ENCODE measurements at places on chromosomes 3 and 15.

DNA sequence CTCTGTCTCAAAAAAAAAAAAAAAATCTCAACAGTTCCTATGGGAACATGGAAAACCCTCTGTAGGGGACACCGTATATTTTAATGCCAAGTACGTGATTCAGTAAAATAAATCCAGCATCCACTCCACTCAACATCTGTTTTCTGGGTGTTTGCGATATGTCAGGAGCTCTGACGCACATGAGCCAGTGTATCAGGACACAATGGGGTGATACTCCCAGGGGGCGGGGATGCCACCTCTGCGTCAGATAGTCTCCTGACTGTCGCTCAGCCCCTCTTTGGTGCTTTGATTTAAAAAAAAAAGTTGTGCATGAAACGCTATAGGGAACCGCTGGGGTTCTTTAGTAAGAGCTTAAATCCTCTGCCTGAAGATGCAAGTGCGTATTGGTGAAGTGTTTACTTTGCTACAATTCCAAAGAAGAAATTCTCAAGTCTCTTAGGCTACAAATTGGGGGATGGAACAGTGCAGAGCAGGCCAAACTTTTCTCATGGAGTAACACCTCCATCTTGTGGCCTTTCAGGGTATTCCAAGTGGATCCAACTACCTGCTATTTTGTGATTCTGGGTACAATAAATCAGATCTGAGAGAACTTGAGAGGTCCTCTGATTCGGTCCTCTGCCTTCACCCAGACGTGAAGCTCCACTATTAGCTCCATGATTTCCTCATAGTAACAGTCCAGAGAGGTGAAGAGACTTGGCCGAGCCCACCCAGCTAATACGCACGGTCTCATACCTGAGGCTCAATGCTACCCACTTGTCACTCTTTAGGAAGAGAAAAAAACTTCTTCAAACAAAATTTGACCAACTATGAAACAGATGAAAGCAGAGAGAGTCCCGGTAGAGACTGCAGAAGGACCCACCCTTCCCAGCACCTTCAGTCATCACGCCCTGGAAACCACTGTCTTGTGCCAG, 9.3 kb upstream of the NR2E3 start:
- no peak for DNase-seq

DNA sequence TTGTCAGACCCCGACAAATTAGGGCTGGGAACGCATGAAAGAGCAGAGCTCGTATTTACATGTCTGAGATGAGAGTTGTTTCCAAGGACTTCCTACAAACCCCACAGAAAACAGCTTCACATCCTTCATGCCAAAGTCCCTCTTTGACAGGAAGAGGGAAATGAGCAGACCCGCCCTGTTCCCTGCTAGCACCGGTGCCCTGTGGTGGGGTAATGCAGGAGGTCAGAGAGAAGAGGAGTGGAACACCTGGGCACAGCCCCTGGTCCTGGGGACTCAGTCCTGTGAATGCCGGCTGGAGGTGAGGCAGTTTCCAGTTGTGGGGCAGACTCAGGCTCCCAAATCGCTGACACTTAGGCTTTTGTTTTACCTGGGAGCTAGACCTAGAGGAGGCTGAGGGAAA, 4.0 kb downstream of the PLA2G4D start:
- DNase-seq: no peak

GRCh38 chr3:122406198-122406597, 9.7 kb downstream of the WDR5B start:
- no peak for DNase-seq

GRCh38 chr3:20028905-20029331, 11.3 kb upstream of the KAT2B start:
- DNase-seq: no peak

DNA sequence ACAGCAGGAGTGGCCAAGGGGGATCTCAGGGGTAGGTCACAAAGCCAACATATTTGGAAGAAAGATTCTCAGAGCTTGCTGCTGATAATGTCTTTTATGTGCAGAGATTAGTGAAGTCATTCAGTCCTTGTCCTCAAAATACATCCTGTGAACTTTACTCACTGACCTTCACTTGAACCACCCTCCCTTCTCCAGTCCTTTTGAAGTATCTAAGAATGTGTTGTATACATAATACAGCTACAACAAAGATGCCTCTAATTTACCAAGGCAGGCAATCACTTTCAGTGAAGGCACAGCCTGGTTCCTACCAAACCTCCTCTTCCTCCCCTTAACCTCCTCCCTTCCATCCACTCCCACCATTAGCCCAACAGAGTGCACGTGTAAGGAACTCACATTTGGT, 38.3 kb downstream of the ETV5 start:
- DNase-seq: no peak

- no peak for DNase-seq
These were observed 95.2 kb upstream of the ATP11B start for GRCh38 chr3:182698078-182698477.

DNA sequence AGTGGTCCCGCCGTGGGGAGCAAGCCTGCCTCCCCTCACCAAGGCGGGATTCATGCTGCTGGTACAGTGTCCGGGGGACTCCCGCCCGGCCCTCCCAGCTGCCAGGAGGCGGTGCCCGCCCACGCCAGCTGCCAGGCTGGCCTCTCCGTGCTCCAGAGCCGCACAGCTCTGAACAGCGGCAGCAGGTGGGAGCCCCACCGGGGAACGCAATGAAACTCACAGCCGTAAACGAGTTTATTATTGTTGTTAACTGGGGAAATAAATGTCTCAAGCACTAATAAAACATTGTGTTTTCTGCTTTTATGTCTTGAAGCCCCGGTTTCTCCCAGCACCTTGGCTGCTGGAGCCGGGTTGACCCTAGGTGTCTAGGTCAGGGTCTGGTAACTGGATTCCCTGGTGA, 317.7 kb upstream of the TLE3 start:
- DNase-seq: no peak

DNA sequence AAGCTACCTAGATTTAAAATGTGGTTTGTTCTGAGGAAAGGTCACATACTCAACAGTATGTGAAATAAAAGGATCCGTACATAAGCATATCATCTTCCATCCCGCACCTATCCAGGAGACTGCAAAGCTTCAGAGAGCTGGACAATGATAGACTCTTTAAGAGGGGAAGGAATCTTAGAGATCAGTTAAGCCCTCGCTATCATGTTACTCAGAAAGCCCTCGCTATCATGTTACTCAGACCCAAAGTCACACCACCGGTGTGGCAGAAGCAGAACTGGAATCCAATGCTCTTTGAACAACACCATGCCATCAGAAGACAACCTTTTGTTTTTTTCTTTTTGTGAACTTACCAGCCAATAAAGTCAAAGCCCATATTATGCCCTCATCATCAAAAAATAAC, 5.8 kb downstream of the ANO10 start:
- no peak for DNase-seq

DNA sequence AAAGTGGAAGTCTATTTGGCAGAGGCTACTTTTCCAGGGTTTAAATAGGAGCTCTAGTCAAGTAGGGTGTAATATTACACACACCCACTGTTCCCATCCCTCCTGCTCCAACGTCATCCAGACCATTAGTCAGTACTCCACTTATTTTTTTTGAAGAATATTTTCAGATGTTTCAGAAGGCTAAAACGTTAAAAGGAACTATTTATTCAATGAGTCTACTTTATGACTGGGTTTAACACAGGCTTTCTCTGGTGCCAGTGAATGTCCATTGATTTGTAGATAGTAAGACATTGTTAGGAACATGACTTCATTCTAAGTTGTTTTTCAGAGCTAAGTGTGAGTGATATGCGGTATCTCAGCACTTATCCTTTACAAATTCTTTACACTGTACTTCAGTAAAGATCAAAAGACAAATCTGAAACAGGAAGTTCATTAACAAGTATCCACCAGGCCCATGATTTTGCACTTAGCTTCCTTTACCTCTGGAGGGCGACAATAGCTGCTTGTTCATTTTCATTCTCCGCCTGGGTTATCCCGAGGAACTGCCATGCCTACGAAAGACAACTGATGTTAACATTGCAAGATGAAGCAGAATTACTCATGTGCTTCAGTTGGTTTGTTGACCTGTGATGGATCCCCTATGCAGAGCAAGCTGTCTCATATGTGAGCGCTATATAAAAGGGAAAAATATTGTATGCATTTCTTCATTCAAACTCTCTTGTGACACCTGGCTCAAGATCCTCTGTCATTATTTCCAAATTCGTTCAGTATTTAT, 158.7 kb downstream of the USP13 start:
- no peak for DNase-seq
